ENCODE measurements at places on chromosomes 2 and 18.

GRCh38 chr2:166180951-166181812, 53.4 kb upstream of the SCN1A start:
- no peak for DNase-seq

DNA sequence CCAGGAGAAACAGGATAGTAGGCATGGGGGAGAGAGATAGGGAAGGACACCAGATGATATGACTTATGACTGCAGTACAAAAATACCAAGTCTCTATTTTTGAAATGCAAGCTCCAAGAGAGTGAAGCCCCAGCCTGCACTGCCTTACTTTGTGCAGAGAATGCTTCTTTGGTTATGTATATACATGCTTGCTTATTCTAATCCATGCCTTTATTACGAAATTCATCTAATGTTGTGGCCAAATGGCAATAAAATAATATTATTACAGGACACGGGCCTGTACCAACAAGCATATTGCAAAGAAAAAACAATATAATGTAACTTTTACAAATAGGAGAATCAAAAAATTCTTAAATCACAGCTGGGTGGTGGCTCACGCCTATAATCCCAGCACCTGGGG, 110.8 kb downstream of the BCL11A start:
- DNase-seq: no peak

GRCh38 chr2:200476836-200477235, 33.0 kb downstream of the KCTD18 start:
- no peak for DNase-seq

DNA sequence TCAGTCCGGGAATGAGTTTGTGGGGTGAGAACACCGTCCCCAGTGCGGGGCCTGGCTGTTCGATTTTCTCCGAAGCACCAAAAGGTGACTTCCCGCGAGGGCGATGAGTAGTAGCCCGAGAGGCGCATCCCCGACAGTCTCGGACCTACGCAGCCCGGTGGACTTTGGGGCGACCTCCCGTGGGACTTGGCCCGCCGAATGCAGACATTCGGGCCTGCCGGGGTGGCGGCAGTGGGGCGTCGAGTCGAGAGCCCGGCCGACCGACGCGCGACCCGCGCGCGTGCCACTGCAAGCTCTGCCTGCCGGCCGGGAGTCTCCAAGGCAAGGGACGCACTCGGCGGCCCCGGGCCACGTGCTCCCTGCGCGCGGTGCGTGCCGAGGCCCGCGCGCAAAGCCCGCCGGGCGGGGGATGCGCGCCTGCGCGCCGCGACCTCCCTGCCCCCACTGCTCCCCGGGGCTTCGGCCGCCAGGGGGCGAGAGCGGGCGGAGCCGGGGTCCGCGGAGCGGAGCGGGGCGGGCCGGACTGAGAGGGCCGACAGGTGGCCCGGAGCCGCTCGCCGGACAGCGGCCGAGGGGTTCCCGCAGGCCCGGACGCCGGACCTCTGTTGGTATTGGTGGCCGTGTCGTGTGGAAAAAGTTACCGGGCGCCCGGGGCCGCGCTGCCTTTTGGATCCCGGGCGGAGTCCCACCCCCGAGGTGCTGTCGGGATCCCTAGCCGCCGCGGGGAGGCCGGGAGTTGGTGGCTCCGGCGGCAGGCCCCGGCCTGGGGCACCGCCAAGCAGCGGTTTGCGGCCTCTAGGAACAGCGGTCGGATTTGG, 1.9 kb downstream of the PTMA start:
- DNase-seq: no peak

- DNase-seq: no peak
Observed at GRCh38 chr2:2492800-2493199, 161.7 kb upstream of the MYT1L start.

DNA sequence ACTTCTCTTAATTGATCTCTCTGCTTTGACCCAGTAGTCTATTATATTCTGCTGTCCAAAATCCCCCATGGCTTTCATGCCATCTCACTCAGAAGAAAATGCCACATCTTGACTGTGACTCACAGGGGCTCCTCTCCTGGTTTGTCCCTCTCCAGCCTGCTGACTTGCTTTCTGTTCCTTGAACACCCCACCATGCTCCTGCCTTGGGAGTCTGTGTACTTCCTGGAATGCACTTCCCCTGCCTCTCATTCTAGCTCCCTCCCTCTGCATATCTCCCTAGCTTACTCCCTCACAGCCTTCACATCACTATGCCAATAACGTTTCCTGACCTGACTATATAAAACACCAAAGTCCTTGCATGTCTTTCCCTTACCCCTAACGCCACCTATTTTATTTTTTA, 167.2 kb downstream of the TRIB2 start:
- DNase-seq: no peak

DNA sequence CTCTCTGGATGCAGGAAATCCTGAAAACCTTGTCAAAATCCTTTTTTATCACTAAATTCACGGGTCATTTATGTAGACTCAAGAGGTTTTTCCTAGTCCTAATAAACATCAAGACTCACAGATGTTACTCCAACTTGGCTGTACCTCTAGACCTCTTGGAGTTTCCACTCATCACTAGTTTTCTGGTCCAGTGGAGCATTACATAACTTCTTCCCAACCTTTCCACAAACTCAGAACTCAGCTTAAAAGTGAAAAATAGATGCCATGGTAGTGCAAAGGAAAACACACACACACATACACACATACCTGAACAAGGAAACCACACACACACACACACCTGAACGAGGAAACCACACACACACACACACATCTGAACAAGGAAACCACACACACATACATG, 807.2 kb downstream of the LRP1B start:
- DNase-seq: no peak

- no peak for DNase-seq
Observed at GRCh38 chr18:54220406-54220805, 4.1 kb downstream of the MBD2 start.

- DNase-seq: no peak
Observed at GRCh38 chr18:8367217-8367988, 241.8 kb upstream of the RAB12 start.

DNA sequence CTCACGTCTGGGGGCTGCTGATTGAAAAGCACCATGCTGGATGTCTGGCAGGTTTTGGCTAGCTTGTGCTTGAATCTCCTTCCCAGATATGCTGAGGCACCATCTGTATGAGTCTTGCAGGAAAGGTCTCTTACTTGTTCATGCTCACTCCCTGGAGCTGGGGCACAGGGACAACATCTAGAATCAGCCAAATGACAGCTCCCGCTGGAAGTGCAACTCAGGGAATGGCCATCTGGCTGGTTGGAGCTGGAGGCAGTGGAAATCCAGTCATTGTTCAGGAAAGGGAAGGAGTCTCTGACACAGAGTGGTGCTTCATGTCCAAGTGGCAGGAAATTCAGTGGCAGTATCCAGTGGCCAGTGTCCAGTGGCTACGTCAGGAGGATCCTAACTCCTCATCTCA, 9.7 kb downstream of the CCDC68 start:
- no peak for DNase-seq

GRCh38 chr2:206535260-206535986, 92.1 kb downstream of the ADAM23 start:
- no peak for DNase-seq
